Adrenal gland (tissue), 19 donors: ENCODE measurements at places on chromosomes 12 and 14.

GRCh38 chr12:109999983-110000505 is 814 bp downstream of the ANKRD13A start:
- DNase-seq = peak; percentile 69

- no peak for DNase-seq
Measured at GRCh38 chr12:119644930-119645329, 23.0 kb upstream of the PRKAB1 start.

DNA sequence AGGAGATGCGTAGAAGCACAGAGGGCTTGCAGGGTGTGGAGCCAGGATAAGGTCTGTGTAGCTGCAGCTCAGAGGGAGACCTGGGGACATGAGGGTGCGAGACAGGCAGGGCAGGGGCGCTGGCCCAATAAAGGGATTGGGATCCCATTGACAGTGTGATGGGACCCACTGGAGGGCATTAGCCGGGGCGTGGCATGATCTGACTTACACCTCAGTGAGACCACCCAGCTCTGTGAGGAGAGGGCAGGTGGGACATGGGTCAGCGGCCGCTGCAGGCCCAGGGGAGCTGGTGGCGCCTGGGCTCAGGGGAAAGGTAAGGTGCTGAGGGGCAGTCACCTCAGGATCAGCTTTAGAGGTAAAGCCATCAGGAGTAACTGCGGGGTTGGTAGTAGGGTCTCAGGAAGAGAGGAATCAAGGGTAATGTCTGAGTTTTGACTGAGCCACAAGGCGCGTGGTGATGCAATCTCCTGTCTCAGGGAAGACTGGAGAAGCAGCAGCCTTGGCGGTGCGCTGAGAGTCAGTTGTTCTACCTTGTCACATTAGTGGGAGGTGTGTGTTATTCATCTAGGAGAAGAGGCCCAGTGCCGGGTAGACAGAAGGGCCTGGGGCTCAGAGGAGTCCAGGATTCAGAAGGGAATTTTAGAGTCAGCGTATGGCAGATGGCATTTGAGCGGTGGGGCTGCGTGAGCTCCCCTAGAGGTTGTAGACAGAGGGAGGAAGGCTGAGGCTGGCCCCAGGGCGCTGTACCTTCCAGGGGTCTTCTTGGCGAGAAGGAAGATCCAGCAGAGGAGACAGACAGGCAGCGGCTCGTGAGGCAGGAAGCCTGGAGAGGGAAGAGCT is 30.8 kb upstream of the BDKRB2 start:
- no peak for DNase-seq

DNA sequence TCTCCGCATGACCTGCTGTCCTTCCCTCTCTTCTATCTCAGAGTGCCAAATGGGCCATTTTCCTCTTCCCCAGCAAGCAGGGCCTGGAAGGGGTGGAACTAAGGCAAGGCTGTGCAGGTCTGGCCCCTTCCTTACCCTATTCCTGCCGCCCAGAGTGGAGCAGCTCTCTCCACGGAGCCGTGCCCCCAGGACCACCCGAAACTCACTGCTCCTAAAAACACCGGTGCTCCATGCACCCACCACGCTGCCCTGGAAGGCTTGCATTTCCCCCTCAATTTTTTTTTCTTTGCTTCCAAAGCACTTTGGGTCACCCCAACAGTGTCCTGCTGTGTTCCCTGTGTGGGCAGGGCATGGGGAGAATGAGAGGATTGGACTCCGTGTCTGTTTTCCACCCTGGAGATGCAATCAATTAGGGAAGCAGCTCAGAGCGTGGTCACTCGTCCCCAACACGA is 48.5 kb upstream of the MEG3 start:
- DNase-seq = no peak

DNA sequence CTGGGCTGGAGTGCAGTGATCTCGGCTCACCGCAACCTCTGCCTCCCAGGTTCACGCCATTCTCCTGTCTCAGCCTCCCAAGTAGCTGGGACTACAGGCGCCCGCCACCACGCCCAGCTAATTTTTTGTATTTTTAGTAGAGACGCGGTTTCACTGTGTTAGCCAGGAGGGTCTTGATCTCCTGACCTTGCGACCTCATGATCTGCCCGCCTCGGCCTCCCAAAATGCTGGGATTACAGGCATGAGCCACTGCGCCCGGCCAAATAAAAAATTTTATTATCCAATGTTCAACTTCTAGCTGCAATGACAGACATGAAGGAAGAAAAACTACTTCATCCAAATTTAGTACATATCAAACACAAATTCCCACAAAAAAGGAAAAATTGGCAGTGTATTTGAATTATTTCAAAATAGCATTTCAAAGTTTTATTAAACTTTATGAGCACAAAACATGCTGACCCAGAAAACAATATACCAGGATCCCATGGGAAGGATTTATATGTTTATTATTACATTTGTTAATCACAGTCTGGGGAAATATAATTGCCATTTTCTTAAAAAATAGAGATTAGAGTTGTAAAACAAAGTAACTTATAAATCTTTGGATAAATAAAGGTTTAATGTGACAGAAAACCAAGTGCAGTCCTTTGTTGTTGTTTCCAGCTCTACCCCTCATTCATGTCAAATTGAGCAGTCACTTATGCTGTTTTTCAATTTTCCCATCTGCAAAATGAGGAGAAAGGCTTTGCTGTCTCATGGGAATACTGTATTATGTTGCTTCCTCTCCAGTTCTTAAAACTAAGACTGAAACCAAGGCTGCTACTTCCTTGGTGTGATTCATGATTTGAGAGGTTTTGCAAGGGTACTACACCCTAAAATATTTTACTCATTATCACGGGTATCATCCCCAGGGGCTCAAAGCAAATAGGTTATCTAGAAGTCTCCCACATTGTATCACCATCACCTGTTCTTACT is 155.2 kb upstream of the AVPR1A start:
- no peak for DNase-seq

DNA sequence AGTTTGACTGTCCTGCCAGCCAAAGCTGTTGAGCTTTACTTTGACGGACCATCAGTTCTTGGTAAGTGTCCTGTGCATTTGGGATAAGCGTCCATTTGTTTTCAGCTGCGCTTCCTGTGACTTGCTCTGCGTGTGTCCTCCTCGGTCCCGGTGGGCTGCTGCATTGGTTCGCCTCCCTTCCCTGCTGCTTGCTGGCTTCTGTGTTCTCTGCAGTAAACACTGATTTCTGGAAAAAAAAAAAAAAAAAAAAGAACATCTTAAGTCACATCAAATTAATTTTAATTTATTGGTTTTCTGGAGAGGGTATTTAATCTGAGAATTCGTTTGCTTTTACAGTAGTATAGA is 264.1 kb downstream of the SEC23A start:
- no peak for DNase-seq

DNA sequence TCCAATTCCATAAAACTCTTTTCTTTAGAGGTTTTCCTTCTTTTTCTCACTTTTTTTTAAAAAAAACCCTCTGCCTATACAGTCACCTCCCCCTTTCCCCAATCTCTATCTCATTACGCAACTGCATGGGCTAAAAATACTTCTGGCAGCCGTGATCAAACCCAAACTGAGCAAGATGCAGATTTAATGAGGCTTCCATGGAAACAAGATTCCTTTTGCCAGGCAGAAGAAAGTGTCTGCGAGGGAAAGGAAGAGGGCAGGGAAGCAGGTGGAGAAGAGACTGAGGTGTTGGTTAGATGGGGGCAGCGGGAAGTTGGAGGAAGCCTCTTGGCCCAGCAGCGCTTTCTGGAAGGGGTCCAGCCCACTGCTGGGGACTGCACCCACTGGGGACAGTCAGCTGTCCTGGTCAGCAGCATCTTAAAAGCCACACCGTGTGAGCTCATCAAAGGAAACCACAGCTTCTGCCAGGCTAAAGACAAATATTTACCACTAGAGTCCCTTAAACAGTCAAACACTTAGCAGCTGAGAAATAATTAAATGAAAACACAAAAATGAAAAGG is 90.4 kb downstream of the SLC8A3 start:
- peak; percentile 26 for DNase-seq

DNA sequence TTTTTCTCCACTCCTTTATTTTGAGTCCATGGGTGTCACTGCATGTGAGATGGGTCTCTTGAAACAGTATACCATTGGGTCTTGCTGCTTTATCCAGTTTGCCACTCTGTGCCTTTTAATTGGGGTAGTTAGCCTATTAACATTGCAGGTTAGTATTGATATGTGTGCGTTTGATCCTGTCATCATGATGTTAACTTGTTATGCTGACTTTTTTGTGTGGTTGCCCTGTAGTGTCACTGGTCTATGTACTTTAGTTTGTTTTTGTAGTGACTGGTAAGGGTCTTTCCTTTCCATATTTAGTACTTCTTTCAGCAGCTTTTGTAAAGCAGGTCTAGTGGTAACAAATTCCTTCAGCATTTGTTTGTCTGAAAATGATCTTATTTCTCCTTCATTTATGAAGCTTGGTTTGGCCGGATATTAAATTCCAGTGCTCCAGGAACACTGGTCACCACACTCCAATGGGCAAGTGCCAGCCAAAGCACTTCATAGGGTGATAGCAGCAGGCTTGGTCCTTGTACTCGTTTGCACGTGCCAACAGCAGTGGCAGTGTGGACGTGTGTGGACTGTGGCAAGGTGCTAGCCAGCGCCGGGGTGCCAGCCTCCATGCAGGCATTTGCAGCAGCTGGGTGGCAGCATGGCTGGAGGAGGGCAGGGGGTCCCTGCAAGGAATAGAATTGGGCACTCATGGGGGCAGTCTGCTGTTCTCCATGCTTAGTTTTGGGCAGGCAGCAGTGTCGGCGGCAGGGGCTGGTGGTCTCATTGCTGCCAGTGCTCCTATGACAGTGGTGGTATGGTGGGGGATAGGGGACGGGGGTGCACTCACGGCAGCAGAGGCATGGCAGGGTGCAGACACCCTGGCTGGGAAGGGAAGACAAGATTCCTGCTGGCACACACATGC is 53.5 kb downstream of the FRS2 start:
- no peak for DNase-seq

DNA sequence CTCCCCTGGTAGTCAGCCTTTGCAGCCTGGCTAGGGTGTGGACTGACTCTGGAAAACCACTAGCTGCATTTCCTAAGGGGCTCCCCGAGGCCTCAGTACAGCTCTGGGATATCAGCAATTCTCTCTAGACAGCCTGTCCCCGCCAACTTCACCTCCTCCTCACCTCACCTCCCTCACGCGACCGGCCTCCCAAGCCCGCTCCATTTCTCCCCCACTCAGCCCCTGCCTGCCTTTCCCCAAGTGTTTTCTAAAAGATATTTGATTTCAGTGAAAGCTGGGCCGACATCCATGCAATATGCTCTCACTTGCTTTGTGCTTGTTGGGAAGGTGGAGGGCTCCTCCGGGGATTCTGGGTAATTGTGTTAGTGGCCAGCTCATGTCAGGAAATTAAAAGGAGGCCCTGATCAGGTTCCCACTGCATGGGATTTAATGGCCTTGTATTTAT is 91.8 kb downstream of the ESRRB start:
- DNase-seq = no peak

DNA sequence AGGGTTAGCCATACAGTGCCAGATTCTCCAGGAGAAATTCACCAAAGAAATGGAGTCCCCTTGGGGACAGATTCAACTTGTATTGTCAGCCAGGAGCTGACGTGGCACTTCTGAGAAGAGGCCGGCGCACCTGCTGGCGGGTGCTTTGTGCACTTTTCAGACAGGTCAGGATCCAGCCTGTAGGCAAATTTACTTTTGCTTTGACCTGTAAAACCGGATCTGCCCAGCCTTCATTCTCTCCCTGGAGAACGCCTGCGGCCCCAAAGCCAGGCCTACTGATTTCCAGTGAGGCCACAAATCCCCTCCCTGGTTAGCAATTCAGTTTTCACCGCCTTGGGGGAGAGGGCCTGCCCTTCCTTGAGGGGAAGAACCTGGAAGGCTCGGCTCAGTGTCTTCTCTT is 17.4 kb downstream of the P2RX4 start:
- DNase-seq = no peak

DNA sequence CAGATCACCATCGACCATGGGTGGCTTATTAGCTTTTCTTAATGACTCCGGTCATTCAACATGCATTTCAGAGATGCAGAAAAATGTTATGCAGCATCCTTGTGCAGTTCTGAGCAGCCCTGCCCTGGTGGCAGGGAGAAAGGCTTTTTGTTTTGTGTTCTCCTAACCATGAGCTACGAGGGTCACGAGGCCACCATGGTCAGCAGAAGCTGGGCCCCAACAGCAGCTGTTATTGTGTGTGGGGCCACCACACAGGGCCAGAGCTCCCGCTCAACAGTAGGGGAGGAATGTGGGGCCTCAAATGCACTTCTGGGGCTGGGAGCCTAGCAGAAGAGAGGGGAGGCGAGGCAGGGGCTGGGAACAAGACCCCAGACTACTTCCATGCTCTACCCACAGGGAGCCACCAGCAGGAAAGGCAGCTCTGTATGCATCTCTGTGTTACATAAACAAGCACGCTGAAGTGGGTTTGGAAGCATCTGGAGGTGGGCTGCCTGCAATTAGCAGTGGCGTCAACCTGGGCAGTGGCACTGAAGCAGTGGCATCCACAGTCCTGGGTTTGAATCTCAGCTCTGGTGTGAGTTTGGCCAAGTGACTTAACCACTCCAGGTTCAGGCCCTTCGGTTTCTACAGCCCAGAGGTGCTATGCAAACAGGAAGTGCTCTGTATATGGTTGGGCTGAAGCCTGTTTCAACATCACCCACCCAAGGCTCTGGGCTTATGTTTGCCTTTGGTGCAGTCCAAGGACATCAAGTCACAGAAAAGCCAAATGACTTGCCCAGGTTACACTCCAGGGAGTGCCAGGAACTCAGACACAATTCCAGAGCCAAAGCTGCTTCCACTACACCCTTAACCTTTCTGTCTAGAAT is 16.3 kb downstream of the GLTP start:
- DNase-seq = peak; percentile 56

DNA sequence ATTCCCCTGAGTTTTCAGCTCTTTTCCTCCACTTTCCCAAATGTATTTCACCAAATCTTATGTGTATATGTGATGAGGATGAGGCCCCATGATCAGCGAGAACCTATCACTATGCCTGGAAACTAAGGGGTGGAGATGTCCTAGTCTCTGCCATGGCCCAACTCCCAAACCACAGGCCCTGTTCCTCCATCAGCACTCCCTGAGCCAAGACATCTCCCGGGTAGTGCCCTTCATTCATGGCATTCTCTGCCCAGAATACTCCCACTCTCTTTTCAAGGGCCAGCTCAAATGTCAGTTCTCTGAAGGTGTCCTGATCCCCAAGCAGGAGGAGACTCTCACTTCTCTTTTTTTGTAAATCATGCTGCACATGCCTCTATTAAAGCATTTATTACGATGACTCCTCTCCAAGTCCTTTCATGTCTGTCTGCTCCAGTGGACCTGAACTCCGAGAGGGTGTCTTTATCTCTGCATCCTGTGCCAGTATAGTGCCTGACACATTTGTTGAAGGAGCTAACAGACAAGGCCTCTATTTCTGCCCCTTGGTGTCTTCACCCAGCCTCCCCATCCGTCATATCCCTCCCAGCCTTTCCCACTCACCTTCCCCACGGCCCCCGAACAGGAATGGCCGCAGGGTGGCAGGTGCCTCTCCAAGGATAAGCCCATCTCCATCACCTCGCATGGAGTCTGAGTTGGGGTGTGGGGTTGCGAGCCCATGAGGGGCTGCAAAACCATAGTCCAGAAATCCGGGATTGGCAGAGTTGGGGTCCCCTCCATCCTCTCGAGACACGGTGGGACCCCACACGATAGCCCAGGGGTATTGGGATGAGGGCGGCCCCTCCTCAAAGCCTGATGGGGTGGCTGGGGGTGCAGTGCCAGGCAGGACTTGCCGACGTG is 3.7 kb downstream of the PIANP start:
- no peak for DNase-seq
